ENCODE measurements at places on chromosomes 16 and 17. TPM values are rescaled to one million over a fixed set of nuclear protein-coding genes. Genes with fewer than 3 reads are reported as not detected.

DNA sequence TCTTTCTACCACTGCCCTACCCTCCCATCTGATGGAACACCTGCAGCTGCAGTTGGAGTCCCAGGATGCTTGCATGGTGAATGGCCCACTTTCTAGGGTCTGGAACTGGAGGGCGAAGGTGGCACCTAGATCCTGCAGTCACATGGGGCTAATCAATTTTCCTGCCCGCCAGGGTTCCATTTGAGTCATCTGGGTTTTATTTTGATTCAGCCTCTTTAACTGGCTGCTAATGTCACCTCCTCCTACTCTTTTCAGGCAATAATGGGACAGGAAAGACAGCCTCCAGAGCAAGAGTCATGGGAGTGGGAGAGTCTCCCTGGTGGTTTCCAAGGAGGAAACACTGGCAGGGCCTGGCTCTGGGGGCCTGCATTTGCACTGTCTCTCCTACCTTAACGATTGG lies 3.8 kb upstream of the TBKBP1 start:
- DNase-seq = no peak

- DNase-seq = no peak
Observed at GRCh38 chr17:9843152-9844010, 17.7 kb downstream of the GLP2R start.

DNA sequence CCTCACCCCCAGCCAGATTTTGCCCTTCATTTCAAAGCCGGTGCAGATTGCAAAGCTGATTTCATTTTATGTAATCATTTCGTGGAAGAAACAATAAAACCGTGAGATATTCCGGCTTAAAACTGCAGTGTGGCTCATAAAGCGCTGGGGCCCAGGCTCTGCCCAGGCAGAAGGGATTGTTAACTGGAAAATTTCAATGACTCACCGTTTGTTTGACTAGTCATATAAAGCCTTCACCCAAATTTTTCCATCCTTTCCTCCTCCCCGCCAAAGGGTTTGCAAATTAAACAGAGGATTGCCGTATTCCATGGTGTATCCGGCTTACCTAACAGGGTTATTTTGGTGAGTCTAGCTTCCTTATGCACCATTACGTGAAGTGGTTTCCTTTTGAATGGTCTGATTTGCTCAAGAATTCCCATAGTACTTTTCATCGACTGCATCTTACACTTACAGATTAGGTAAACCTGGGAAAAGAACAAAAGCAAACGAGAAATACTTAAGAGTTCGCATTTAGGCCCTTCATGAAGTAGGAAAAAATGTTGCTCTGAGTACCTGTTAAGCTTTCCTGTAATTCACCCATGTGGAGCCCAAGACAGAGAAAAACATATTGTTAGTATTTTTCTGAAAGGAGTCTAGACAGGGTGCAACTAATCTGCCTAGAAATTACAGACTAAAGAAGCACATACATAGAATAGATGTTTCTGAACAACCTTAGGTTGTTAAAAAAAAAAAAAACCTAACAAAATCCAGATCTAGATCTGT lies 949 bp upstream of the GSPT1 start:
- DNase-seq = no peak

DNA sequence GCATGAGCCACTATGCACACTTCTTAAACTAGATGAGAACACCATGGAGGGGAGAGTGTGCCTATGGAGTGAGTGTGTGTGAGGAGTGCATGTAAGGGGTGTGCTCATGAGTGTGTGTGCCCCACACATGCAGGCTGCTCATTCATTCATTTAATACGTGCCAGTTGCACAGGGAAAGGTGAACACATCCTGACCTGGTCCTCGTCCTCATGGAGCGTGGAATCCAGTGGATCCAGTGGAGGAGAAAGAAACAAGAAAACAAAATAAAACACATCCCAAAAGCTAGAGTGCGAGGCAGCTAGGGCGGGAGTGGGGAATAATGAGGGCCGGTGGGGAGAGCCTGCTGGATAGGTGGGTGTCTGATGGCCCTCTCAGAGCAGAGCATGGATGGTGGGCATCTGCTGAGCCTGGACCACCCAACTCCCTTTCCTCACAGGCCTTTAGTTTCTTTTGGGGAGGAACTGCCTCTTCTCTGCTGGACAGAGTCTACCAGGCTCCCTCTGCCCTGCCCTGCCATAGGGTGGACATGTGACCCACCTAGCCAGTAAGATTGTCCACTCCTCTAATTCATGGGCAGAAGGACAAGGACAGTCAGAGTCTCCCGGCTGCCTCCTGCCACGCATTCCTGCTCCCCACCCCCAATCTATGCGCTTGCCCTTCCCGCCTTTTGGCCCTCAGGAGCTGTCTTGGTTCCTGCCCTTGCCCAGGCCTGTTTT lies 204.3 kb downstream of the RAB11FIP4 start:
- no peak for DNase-seq

Gene EPX
- not detected for total RNA-seq

GRCh38 chr17:33816842-33817617 lies 438.1 kb upstream of the CCL2 start:
- no peak for DNase-seq

Gene AOC2
- total RNA-seq = 1.8 TPM

Gene KCNJ18
- total RNA-seq = not detected

GRCh38 chr17:76504117-76504516 lies 2.9 kb upstream of the RHBDF2 start:
- no peak for DNase-seq

- DNase-seq = no peak
Observed at GRCh38 chr17:28887871-28888471, 9.6 kb downstream of the FLOT2 start.

Data from activated CD8-positive, alpha-beta memory T cell treated with anti-CD3 and anti-CD28 coated beads, Interleukin-2, amount 10 ng/mL, durations not matched to agents 7 days and 5 days (primary cell).